Right atrium auricular region (tissue), 2 donors: ENCODE measurements at places on chromosomes 1 and 21. TPM values are rescaled to one million over a fixed set of nuclear protein-coding genes. Genes with fewer than 3 reads are reported as not detected.
A peak's percentile ranks its signal among the peaks of the same experiment; 100 is the strongest.

The MYBPH gene
- not detected for total RNA-seq

The TTC22 gene
- 0.43 TPM for total RNA-seq

- no peak overlapping the region for H3K27ac ChIP-seq
- no peak overlapping the region for H3K4me3 ChIP-seq
- DNase-seq = no peak
- H3K4me1 ChIP-seq = no peaks in the 10 kb centered on the region
- no peaks in the 10 kb centered on the region for H3K36me3 ChIP-seq
Observed at GRCh38 chr1:29456685-29457435, 220.5 kb downstream of the PTPRU start.

DNA sequence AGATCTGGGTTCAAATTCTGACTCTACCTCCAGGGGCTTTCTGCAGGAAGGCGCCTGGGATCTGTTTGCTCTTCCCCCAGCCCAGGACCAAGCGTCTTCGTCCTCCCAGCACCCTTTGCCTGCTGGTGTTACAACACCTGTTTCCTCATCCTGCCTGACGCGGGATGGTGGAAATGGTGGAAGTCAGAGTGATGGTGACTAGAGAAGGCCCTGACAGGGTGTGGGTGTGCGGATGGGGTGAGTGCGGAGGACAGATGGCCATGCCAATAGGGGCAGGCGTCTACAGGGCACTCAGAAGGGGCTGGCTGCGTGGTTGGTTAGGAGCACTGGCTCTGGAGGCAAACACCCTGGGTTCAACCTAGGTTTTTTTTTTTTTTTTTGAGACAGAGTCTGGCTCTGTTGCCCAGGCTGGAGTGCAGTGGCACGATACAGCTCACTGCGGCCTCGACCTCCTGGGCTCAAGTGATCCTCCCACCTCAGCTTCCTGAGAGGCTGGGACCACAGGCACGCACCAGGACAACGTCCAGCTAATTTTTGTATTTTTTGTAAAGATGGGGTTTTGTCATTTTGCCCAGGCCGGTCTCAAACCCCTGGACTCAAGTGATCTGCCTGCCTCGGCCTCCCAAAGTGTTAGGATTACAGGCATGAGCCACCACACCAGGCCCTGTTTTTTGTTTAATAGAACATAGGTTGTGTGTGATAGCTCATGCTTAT, 1.5 kb downstream of the THEMIS2 start:
- DNase-seq = no peak
- H3K27ac ChIP-seq = peak overlapping the region; percentile 70
- H3K4me3 ChIP-seq = peak overlapping the region; percentile 68
- peaks cover 13% of the 10 kb centered on the region for H3K4me1 ChIP-seq
- H3K27me3 ChIP-seq = no peaks in the 10 kb centered on the region

- no peak within 1 kb of the TSS for H3K4me3 ChIP-seq
- DNase-seq = no peak
- H3K27me3 ChIP-seq = no peaks in the 10 kb centered on the region
- H3K36me3 ChIP-seq = peaks cover 23% of the 10 kb centered on the region
- H3K27ac ChIP-seq = no peak within 1 kb of the TSS
Observed at GRCh38 chr1:1331068-1331965, at the start of gene TAS1R3. TAS1R3 (plus strand) TSS chr1:1331280; CDS start chr1:1331346, 66 bp downstream.

The MOB3C gene
- 7.9 TPM for total RNA-seq

DNA sequence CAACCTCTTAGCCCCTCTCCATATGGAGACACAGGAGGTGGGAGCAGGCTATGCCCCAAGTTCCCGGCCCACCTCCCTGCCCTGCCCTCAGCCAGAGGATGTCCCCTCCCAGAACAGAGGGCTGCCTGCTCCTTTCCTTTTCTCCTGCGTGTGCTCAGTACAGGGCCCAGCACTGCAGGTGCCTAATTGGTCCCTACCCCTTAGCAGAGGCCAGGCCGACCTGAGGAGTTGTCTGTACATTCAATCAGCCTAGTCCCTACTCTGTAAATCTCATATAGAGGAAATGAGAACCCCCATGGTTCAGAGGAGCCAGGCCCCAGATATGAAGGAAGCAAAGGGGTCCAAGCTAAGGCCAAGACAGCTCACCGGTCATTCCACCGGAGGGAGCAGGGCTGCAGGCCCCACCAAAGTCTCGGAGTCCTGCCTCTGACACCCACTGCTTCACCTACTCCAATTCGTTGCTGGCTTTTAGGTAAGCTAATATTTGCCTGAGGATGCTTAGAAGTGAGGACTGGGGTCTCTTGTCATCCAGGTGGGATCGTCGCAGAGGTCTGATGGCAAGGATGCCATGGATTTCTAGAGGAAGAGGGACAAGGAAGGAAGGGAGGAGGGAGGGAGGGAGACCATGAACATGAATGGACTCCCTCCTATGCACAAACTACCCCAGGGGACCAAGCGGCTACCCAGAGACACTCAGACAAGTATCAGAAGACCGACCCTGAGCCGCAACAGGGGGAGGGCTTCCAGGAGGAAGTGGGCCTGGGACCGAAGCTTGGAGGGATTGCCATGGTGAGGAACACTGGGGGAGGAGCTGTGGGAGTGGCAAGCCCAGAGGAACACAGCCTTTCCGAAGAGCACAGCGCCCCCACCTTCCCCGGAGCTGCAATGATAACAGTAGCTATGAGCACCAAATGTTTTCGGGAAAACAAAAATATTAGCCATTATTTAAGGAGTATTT, 30.4 kb upstream of the FOXO6 start:
- DNase-seq = no peak
- H3K4me1 ChIP-seq = peaks cover 12% of the 10 kb centered on the region
- H3K4me3 ChIP-seq = no peak overlapping the region
- H3K27me3 ChIP-seq = no peaks in the 10 kb centered on the region
- no peaks in the 10 kb centered on the region for H3K36me3 ChIP-seq

The FAM72B gene
- total RNA-seq = not detected

DNA sequence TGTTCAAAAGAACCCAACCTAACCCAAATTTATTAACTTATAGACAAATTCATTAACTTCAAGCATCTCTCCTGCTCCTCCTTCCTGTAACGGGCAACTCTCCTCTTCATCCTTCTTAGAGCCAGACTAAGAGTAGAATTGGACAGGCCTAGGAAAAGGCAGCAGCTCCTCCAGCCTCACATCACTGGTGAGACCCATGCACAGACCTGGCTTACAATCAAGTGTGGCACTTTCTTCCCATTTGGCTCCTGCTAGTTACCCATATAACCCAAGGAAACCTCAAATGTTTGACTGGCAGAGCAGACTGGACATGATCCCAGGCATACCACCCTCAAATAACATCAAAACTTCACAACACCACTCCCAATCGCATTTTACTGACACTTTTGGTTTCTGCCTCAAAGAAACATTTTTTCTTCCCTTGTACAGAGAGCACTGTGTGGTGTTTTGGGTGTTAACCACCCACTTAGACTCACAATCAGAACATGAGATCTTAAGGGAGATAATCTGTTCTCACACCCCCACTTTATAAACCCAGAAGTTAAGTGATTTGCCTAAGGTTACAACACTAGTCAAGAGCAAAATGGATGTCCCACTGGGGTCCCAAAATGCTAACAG, 101.4 kb downstream of the SIPA1L2 start:
- no peaks in the 10 kb centered on the region for H3K36me3 ChIP-seq
- H3K4me3 ChIP-seq = no peak overlapping the region
- no peak overlapping the region for H3K27ac ChIP-seq
- H3K27me3 ChIP-seq = no peaks in the 10 kb centered on the region

- no peaks in the 10 kb centered on the region for H3K27me3 ChIP-seq
- H3K4me1 ChIP-seq = peaks cover 6% of the 10 kb centered on the region
- H3K27ac ChIP-seq = peak within 1 kb of the TSS; percentile 68
- H3K36me3 ChIP-seq = no peaks in the 10 kb centered on the region
- DNase-seq = peak; percentile 60
- peak within 1 kb of the TSS; percentile 33 for H3K4me3 ChIP-seq
Observed at GRCh38 chr1:79006564-79006963, at the start of gene ADGRL4. ADGRL4 (minus strand) TSS chr1:79006730; CDS start chr1:79006654, 76 bp downstream.

GRCh38 chr1:202692959-202693555, 17.2 kb downstream of the SYT2 start:
- no peaks in the 10 kb centered on the region for H3K36me3 ChIP-seq
- no peaks in the 10 kb centered on the region for H3K4me1 ChIP-seq
- H3K27ac ChIP-seq = no peak overlapping the region

GRCh38 chr1:17013491-17014320, 2.0 kb upstream of the ATP13A2 start:
- no peak overlapping the region for H3K4me3 ChIP-seq
- peaks cover 29% of the 10 kb centered on the region for H3K4me1 ChIP-seq
- no peaks in the 10 kb centered on the region for H3K27me3 ChIP-seq
- no peak for DNase-seq
- no peak overlapping the region for H3K27ac ChIP-seq

DNA sequence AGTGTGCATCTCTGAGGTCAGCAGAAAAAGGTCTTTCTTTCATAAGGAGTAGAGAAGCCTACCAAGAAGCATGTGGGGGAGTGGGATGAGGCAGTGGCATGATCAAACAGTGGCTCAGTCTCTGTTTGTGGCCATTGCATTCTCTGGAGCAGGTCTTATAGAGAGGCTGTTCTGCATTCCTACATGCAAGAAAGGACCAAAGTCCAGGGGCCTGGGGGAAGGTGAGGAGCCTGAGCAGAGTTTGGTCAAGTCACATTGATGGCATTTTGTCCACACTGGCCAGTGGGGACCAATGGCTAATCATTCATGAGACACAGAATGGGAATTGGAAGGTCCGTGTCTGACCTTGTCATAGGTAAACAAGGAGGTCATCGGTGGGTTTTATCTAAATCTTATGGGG, 25.4 kb downstream of the MAP10 start:
- no peak overlapping the region for H3K27ac ChIP-seq
- no peaks in the 10 kb centered on the region for H3K36me3 ChIP-seq
- H3K4me3 ChIP-seq = no peak overlapping the region
- H3K27me3 ChIP-seq = no peaks in the 10 kb centered on the region
- no peaks in the 10 kb centered on the region for H3K4me1 ChIP-seq

The SLC16A4 gene
- total RNA-seq = 8.9 TPM

- no peaks in the 10 kb centered on the region for H3K27me3 ChIP-seq
- H3K36me3 ChIP-seq = no peaks in the 10 kb centered on the region
- H3K27ac ChIP-seq = no peak overlapping the region
Observed at GRCh38 chr21:43276811-43277210, 108.0 kb downstream of the CRYAA start.

GRCh38 chr1:209688746-209689234, 13.6 kb downstream of the G0S2 start:
- no peak for DNase-seq
- no peaks in the 10 kb centered on the region for H3K36me3 ChIP-seq
- no peaks in the 10 kb centered on the region for H3K4me1 ChIP-seq
- H3K27ac ChIP-seq = peak overlapping the region; percentile 47
- H3K4me3 ChIP-seq = no peak overlapping the region

GRCh38 chr1:7583291-7584096, 187.6 kb upstream of the VAMP3 start:
- no peak overlapping the region for H3K27ac ChIP-seq
- peaks cover 38% of the 10 kb centered on the region for H3K4me1 ChIP-seq
- H3K27me3 ChIP-seq = no peaks in the 10 kb centered on the region
- no peak for DNase-seq
- H3K36me3 ChIP-seq = no peaks in the 10 kb centered on the region

DNA sequence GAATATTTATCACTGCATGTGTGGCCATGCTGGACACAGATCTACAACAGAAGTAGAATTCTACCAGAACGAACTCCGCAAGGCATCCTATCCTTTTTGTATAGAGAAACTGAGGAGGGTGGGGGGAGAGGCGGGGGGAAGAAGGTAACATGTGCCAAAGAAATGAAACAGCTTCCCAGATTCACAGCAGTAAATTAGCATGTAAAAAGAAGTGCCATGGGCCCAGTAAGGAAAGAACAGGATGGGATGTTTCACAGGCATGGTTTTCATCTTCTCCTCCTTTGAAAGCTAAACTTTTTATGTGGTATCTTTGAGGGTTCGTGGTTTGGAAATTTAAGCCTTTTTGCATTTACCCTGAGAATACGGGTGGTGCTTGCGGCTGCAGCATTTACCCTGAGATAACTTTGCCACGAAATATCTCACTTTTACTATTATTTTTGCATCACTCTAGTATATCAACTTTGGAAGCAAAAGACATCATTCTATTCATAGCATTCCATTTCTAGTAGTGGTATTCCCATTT, 168.9 kb downstream of the TPR start:
- H3K4me3 ChIP-seq = no peak overlapping the region
- no peaks in the 10 kb centered on the region for H3K36me3 ChIP-seq
- DNase-seq = no peak
- H3K27me3 ChIP-seq = no peaks in the 10 kb centered on the region
- H3K4me1 ChIP-seq = peaks cover 7% of the 10 kb centered on the region

GRCh38 chr1:208807446-208808127, 563.4 kb upstream of the PLXNA2 start:
- no peaks in the 10 kb centered on the region for H3K4me1 ChIP-seq
- no peak overlapping the region for H3K4me3 ChIP-seq
- no peak overlapping the region for H3K27ac ChIP-seq
- no peak for DNase-seq
- H3K36me3 ChIP-seq = no peaks in the 10 kb centered on the region
- H3K27me3 ChIP-seq = no peaks in the 10 kb centered on the region
